ENCODE measurements at places on chromosomes 12 and 14.

- DNase-seq, result no peak
Observed at GRCh38 chr14:75446447-75446846, 18.6 kb downstream of the JDP2 start.

DNA sequence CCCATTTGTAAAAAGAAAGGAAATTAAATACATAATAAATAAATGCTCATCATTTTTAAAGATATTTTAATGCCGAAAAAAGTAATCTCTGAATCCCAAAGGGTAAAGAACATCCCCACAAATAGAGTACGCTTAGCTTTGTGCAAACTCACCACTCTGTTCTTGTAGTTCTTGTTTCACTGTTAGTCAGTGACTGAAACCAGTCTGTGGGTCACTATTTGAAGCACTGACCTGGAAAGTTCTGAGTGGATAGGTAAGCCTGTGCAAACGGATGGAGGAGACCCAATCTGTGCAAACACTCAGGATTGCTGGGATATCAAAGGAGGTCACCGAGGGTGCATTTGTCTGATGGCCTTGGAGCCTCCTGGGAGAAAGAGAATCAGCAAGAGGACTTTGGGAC is 68.1 kb upstream of the TSPAN11 start:
- no peak for DNase-seq

GRCh38 chr12:12083688-12084087 is 12.9 kb downstream of the BCL2L14 start:
- DNase-seq, result no peak

DNA sequence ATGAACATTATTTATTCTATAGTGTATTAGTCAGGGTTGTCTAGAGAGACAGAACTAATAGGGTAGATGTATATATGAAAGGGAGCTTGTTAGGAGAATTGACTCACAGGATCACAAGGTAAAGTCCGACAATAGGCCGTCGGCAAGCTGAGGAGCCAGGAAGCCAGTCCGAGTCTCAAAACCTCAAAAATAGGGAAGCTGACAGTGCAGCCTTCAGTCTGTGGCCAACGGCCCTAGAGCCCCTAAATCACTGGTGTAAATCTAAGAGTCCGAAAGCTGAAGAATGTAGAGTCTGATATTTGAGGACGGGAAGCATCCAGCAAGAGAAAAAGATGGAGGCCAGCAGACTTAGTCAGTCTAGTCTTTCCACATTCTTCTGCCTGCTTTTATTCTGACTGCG is 912.2 kb downstream of the FLRT2 start:
- no peak for DNase-seq

GRCh38 chr14:56268039-56268438 is 149.8 kb downstream of the PELI2 start:
- DNase-seq, result no peak

- DNase-seq, result no peak
Observed at GRCh38 chr12:24227551-24227950, 278.1 kb upstream of the SOX5 start.

DNA sequence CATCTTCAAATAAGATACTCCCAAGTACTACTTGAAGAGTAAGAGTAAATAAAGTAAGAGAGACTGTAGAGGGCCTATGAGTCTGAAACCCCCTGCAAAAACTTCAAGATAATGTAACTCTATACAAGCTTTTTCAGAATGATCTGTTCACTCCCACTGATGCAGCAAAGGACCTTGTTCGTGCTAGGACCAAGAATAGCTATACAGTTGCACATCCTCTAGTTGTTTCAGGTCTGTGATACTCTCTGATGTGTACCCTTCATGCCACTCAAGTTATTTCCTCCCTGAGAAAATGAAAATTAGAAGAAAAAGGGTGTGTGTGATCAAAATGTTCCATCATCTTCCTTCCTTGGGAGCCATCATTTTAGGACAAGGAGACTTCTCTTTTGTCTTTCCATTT is 204.4 kb downstream of the ALX1 start:
- no peak for DNase-seq

- no peak for DNase-seq
Observed at GRCh38 chr12:108826101-108826806, 31.1 kb downstream of the SSH1 start.

- DNase-seq, result no peak
Observed at GRCh38 chr14:88463318-88463717, 77.9 kb downstream of the SPATA7 start.

GRCh38 chr12:74537126-74537706 is 419 bp upstream of the ATXN7L3B start:
- no peak for DNase-seq

- DNase-seq, result no peak
Observed at GRCh38 chr14:50688875-50689274, 20.8 kb upstream of the SAV1 start.

DNA sequence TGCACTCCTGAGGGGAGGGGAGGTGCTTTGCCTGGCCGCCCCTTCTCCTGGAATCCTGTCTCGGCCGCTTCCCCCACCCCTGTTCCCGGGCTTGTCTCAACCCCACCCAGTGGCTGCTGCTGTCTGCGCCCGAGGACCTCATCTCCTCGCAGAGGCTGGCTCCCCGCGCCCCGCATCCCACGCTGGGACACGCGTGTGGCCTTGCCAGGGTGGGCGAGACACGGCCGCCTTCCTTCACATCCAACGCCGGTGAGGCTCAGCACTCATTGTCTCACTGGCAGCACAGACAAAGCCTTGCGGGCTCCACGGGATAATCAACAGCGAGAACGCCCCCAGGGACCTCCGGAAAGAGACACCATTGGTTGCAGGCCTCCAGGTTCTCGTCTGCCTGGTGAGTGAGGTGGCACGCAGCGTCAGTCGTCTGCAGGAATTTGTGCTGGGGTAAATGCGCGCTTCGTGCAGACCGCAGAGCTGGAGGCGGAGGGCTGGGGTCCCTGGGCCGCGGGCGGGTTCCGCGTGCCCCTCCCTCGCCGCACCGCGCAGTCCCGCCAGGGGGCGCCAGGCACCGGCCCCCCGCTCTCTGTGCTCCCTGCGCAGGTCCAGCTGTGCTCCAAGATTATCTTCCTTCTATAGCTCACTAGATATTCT is 26.8 kb downstream of the CCDC177 start:
- DNase-seq, result no peak

DNA sequence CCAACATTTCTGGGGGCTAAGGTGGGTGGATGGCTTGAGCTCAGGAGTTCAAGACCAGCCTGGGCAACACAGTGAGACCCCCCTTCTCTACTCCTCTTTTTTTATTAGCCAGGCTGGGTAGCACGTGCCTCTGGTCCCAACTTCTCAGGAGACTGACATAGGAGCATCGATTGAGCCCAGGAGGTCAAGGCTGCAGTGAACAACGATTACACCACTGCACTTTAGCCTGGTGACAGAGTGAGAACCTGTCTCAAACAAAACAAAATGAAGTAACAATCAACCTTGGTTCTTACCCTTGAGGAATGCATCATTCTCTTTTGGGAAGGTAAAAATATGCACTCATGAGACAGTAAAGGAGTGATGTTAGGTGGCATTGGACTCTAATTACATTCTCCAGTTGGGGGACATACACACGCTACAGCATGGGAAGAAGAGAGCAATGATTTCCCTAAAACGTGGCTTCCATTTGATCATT is 3.9 kb upstream of the NIN start:
- no peak for DNase-seq

DNA sequence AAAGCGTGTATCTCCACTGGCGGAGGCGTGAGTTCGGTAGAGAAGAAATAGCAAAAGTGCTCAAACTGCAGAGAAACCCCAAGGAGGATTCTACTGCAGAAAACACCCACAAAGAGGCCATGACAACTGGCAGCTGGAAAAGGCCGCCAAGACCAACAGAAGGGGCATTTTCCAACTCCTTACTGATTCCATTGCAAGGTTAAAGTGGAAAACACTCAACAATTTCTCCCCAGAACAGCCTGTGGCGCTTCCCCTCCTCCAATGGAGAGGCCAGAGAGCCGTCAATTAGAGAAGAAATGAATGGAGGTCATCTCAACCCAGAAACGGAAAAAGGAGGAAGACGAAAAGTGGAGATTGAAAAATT is 618 bp upstream of the ANKRD52 start:
- DNase-seq, result no peak

DNA sequence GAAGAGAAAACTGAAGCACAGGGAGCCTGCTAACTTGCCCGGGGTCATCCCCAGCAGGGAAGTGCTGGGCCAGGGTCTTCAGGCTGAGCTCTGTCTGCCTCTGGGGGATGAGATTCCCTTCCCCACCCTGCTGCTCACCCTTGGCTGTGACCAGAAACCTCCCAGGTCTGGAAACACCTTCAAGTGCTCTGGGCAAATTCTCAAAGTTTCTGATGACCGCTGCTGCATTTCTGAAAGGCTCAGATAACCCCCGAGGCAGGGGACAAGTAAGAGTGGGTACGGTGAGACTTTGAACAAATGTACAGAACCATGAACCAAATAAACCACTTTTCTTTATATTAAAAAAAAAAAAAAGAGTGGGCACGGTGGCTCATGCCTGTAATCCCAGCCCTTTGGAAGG is 41.3 kb downstream of the LTBP2 start:
- DNase-seq, result no peak

GRCh38 chr12:76762601-76762980 is 1.3 kb upstream of the ZDHHC17 start:
- DNase-seq, result no peak

- no peak for DNase-seq
Observed at GRCh38 chr14:101893759-101894158, 70.6 kb upstream of the DYNC1H1 start.

DNA sequence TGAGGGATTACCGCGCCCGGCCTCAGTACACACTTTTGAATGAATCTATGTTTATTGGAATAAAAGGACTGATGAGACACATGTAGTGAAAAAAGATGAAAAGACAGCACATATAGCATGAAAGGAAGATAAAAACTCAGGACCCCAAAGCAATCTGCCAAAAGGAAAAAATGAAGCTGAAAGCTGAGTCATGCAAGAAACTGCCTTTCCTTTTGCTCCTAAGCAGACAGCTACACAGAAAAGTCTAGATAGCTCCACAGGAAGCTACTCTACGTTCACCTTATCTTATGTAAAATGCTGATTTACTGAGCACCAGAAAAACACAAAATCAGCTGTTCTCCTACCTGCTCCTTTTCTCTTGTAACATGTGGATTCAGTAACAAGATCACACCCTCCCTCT is 128.4 kb downstream of the NTF3 start:
- DNase-seq, result no peak

DNA sequence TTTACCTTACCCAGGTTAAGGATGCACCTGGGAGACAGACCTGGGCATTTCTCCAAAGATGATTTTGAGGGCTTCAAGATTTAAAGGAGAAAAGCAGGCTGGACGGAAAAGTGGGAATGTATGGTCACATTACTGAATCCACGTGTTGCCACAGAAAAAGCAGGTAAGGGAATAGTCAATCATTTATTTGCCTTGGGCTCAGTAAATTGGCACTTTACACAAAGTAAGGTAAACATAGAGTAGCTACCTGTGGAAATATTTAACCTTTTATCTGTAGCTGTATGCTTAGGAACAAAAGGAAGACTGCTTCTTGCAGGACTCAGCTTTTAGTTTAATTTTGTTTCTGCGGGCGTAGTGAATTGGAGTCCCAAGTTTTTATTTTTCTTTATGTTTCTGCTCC is 153.3 kb downstream of the SLCO1B3 start:
- DNase-seq, result no peak

- no peak for DNase-seq
Observed at GRCh38 chr12:75725521-75726111, 214.2 kb upstream of the KRR1 start.

- no peak for DNase-seq
Observed at GRCh38 chr12:118880720-118881493, 100.4 kb upstream of the SRRM4 start.

- DNase-seq, result no peak
Observed at GRCh38 chr12:2890001-2890387, 697 bp upstream of the TULP3 start.

DNA sequence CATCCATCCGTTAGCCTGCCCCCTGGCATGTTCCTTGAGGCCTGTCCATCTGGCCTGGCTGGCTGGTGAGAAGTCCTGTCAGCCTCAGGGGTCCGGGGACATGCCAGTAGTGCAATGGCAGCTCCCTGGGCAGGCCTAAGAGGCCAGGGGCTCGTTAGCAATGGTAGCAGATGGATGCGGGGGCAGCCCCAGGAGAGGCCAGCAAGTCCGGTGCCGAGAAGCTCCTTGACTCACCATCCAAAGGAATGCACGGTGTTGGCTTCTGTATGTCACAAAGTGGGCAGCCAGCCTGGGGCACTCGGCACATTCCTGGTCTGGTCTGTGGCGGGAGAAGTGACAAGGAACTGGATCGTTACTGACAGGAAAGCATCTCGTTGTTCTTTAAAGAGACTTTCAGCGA is 319.9 kb downstream of the CACNA1C start:
- no peak for DNase-seq

DNA sequence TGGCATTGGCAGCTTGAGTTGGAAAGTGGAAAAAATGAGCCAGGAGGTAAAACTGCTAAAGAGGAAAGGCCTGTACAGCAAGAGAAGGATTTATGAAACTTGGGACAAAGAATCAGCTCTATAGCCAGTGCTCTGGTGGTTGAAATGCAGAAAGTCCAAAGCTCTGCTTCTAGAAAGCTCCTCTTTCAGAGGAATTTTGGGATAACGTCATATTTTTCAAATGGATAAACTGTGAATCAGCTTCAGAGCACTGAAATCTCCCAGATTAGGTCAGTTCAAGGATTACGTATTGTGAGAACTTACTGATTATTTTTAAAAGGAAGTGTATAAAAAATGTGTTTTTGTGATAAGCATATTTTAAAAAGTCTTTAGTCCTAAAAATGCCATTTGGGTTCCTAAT is 203.1 kb upstream of the CNOT2 start:
- DNase-seq, result no peak

GRCh38 chr12:116887897-116888296 is 6.7 kb upstream of the HRK start:
- DNase-seq, result no peak

GRCh38 chr14:75328558-75329155 is 50.0 kb downstream of the FOS start:
- DNase-seq, result no peak

GRCh38 chr12:28050606-28051005 is 78.1 kb upstream of the PTHLH start:
- no peak for DNase-seq

DNA sequence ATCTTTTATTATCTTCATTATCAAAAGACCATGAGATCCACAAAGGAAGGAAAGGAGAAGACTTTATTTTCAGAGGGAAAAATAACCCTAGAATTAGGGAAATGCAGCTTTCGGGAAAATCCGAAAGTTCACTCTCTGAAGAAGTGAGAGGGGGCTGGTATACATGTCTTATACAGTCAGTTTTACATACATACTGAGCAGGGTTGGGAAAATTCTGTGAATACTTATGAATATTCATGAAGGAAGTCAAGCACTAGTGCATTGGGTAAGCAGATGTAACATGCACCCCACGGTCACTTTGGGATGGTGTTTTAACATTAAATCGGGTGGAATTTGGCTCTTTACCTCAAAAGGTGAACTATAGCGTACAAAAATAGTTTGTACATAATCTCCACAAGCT is 15.7 kb upstream of the KLRF1 start:
- DNase-seq, result no peak

Measured in activated CD8-positive, alpha-beta memory T cell treated with anti-CD3 and anti-CD28 coated beads for 1 hour (primary cell).